ENCODE measurements at places on chromosomes 2 and 18. TPM values are rescaled to one million over a fixed set of nuclear protein-coding genes. Genes with fewer than 3 reads are reported as not detected.

TSPYL6 gene
- total RNA-seq: not detected

FBXO15 gene
- not detected for total RNA-seq

SERPINB13 gene
- total RNA-seq: not detected

SCTR gene
- not detected for total RNA-seq

RAB6D gene
- total RNA-seq: under 0.01 TPM

AAMP gene
- 73.2 TPM for total RNA-seq

ACMSD gene
- not detected for total RNA-seq

EPB41L3 gene
- total RNA-seq: 32.0 TPM
